ENCODE measurements at places on chromosomes 1 and 21.

DNA sequence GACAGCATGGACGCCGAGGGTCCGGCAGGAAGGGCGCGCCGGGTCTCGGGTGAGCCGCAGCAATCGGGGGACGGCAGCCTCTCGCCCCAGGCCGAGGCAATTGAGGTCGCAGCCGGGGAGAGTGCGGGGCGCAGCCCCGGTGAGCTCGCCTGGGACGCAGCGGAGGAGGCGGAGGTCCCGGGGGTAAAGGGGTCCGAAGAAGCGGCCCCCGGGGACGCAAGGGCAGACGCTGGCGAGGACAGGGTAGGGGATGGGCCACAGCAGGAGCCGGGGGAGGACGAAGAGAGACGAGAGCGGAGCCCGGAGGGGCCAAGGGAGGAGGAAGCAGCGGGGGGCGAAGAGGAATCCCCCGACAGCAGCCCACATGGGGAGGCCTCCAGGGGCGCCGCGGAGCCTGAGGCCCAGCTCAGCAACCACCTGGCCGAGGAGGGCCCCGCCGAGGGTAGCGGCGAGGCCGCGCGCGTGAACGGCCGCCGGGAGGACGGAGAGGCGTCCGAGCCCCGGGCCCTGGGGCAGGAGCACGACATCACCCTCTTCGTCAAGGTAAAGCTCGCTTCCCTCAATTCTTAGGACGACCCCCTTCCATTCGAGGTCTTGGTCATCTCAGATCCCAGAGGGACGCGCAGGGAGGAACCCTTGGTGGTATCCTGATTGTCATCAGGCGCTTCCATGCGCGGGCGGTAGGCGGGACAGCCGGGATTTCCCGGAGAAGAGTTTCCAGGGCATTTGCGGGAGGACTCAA, 1.6 kb downstream of the CLIC6 start:
- DNase-seq = no peak

GRCh38 chr1:94736073-94736472, 84.1 kb upstream of the SLC44A3 start:
- DNase-seq = no peak

DNA sequence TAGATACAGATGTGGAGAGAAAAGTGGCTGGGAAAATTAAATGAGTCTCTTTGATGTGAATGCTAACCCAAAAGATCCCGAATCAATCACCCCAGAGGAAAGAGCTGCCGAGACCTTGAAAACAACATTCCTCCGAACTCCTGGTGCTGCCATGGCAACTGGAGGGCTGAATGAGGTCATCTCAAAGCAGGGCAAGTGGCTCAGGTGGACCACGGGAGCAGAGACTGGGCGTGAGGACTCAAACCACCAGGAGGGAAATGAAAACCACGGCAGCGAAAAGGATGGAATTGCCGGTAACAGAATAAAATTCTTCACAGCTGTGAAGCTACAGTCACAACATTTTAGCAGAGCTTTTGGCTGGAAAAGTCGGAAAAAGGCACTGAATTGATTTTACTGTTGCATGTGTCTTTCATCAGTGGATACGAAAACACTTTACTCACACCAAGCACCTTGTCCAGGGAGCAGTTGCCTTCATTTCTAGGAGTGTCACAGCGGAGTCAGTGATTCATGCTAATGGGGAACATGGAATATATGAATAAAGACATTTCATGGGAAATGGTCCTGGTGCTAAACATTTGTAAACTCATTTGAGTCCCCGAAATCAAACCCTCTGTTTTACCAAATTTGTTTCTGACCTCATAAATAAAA, 23.2 kb upstream of the BECN2 start:
- DNase-seq = no peak

- DNase-seq = no peak
Measured at GRCh38 chr1:245894843-245895242, 612.2 kb downstream of the SMYD3 start.

- DNase-seq = no peak
Measured at GRCh38 chr1:8439015-8439702, 121.2 kb downstream of the SLC45A1 start.

DNA sequence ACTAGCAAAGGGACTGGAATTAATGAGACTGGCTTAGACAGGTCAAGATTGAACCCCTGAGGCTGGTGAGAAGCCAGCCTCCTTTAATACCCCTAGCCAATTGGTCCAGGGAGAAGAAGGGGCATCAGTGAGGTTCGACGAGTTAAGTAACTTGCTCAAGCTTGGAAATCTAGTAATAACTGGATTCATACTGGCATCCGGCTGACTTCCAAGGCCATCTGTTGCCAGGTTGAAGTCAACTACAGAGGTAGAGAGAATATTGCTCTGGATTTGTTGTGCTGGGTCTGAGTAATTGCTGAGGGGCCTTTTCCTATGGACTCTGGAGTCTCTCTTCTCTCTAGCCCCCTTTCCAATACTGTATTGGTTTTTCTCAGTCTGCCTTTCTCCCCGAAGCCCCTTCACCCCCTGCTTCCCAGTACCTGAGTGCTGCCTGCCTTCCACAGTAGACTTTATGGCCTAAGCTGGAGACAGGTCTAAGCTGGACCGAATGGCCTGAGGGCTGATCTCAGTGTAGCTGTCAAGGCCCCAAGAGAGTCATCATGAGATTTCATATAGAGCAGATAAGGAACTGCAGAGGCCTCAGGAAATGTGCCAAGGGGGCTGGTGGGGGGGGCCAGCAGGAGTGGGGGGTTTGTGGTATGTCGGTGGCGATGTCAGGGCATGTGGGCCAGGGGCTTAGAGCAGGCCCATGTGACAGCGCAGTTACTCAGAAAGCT, 42.4 kb upstream of the IL19 start:
- DNase-seq = no peak

- DNase-seq = no peak
Measured at GRCh38 chr1:35556484-35557117, 602 bp downstream of the KIAA0319L start.

DNA sequence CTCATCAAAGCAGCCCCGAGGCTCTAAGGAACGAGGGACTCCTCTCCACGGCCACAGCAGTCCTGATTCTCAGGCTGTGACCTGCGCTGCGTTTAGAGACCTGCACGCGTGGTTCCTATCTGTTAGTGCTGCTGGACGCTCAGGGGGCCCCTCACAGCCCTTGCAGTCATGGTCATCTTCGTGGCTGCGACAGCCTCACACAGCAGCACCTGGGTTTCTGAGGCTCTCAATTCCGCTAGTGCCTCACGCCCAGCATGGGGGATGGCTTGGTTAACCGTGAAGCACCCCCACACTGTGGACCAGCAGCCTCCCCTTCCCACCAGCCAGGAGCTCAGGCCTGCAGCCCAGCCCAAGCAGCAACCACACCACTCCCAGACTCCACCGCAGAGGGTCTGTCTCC, 7.8 kb downstream of the MORN1 start:
- DNase-seq = no peak

GRCh38 chr1:230037261-230037660, 29.8 kb upstream of the GALNT2 start:
- no peak for DNase-seq

DNA sequence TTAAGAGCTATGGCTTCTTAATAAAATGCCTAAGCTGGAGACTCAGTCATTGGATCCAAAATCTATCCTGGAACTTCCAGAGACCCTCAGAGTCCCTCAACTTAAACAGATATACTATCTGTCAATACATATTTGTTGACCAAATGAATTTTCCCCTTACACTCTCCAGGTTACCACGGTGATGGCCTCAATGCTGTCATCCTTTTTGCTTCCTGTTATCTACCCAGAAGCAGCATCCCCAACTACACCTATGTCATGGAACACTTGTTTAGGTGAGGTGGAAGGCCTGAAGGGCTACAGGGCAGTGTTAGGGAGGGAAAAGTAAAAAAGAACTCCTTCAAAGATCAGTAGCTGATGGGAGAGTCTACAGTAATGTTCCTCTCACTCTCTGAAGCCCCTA, 4.4 kb upstream of the C1orf56 start:
- DNase-seq = no peak

- DNase-seq = no peak
Measured at GRCh38 chr1:8147956-8148355, 121.8 kb upstream of the ERRFI1 start.

Measured in activated CD4-positive, alpha-beta T cell treated with anti-CD3 and anti-CD28 coated beads for 1 hour (primary cell).